Fibroblast of lung (primary cell): ENCODE measurements at places on chromosomes 1 and 21.

DNA sequence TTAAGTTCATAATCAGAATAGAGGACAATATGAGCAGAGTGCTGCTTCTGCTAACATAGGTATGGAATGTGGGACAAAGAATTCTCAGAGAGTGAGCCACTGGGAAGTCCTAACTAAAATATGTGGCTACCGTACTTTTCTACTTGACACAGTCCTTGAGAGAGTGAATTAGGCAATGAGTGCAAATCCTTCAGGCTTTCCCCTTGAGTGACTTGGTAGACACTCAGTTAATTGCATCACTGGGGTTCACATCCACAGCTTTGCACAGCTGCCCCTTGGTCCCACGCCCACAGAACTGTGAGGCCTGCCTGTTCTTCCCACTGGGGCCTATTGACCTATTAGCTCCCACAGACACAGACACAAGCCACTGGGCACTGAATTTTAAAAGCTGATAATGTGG, 40.5 kb upstream of the PAXBP1 start:
- DNase-seq: peak; percentile 45

GRCh38 chr1:31295874-31296485, 608 bp downstream of the SNRNP40 start:
- DNase-seq: no peak

- DNase-seq: no peak
These were observed 1.9 kb upstream of the TTLL10 start for GRCh38 chr1:1171546-1172340.

DNA sequence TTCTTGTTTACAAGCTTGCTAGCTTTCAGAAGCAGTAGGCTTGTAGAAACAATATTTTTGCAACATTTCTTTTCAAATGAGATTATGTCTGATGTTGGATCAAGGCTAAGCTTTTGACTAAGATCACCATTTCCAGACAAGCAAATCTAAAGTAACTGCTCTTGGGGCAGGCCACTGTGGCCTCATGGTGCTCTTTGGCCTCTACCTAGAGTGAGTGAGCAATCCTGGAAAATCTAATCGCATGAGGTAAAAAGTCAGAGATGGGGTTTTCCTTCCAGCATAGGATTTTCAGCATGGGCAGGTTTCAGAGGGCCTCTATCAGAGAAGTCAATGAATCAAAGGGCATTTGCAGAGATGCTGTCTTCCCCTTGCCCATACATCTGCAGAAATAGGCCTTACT, 331.9 kb downstream of the OMA1 start:
- no peak for DNase-seq

DNA sequence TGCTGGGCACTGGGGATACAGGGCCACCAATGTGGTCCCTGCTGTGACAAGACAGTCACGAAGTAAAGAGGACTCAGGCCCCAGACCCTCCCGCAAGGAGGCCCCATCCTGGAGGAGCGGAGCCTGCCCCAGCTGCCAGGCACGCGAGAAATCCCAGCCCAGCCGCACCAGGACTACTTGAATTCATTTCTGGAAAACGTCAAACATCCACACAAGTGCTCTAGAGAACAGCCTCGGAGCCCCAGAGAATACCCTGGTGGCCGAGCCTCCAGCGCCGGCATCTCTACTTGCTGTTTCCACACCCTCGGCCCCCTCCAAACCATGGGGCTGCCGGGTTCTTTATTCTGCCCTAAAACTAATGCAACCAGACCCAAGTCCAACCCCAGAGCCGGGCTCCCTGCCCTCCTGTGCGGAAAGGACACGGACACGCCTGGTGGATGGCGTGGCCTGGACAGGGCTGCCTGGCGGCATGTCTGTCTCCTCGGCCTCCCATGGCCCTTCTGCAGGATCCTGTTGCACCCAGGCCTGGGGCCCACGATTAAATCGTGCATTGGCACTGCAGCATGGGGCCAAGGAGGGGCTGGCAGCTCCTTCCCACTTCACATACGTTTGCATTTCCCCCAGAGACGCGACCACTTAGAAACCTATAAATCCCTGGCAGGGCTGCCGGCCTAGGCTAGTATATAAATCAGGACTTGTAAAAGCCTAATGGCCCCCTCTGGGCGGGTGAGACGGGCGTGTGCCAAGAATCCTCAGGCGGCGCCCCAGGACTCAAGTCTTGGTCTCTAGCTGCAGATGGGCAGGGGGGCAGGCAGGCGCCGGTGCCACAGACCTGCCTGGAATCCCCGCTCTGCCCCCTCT, 41.2 kb downstream of the DMRTB1 start:
- no peak for DNase-seq

- no peak for DNase-seq
These were observed 163.2 kb upstream of the NBPF11 start for GRCh38 chr1:148315071-148315811.

GRCh38 chr1:197065559-197065958, 1.5 kb downstream of the F13B start:
- DNase-seq: peak; percentile 64

DNA sequence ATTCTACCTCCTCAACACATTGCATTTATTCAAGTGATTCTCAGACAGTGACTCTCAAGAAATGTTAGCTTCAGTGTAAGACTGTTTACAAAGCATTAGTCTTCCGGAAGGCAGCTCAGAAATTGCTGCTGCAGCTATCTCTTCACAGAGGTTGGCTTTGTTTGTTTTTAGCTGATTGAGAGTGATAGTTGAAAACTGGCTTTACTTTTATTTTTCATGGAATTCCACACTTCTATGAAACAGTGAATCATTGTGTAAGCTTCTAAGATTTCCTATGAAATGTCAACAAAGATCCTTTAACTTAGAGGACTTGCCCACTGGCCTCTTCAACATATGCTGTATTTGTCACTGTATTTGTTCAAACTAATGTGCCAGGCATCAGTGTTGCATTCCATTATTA, 121.3 kb downstream of the TNNI3K start:
- no peak for DNase-seq

DNA sequence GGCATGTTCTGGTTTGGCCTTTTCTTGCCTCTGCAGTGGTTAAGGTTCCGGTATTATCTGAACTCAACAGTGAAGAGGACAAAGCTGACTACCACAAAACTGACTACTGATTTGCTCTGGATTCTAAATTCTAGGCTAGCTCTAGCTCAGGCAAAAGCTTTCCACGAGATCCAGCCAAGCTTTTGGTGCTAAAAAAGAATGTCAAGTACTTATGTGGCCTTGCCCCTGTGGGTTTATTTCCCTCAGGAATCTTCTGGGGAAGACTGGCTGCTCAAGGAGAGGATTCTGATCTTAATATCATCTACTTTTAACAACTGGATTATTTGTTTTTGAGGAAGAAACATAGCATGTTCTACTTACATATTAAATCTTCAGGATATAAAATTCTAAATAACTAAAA, 26.1 kb upstream of the MTMR11 start:
- DNase-seq: peak; percentile 74

DNA sequence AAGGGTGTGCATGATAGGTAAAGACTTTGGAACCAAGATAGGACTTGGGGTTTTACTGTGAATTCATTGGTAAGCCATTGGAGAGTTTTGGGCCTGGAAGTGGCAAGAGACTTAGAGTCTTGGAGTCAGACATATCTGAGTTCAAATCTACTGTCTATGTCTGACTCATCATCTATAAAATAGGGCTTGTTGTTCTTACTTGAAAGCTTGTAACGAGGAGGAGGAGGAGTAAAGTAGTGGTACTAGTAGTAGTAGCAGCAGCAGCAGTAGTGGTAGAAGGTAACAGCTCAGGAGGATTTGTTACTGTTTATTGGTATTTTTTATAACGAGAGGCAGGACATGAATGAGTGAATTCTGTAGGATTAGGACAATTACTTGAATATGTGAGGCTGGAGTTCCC, 62.7 kb downstream of the CACHD1 start:
- no peak for DNase-seq

- DNase-seq: no peak
These were observed 28.2 kb downstream of the PKP1 start for GRCh38 chr1:201311356-201312011.

GRCh38 chr1:150161747-150162581, 12.2 kb downstream of the PLEKHO1 start:
- peak; percentile 72 for DNase-seq

DNA sequence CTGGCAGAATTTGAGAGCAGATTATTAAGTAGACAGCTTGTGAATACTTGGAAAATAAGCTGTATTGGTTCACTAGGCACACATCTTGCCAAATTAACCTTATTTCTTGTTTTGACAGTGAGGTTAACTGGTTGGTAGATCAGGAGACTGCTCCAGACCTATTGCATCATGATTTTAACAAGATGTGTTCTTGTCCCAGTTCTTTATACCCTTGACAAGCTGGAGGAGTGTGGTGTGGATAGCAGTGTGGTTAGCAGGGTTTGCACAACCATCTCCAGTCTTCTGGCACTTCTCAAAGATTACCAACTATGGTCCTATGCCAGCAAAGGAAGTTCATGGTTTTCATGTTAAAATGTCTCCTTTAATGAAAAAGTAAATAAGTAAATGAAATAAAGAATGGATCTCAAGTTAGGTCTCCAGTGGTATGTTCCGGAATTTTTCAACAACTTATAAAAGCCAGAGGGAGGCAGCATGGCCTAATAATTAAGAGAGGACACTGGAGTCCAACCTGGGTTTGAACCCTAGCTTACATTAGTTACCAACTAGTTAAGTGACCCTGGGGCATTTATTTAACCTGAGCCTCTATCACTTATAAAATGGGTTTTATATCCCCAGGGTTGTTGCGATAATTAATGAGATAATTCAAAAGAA, 34.1 kb downstream of the DDX20 start:
- DNase-seq: peak; percentile 20

DNA sequence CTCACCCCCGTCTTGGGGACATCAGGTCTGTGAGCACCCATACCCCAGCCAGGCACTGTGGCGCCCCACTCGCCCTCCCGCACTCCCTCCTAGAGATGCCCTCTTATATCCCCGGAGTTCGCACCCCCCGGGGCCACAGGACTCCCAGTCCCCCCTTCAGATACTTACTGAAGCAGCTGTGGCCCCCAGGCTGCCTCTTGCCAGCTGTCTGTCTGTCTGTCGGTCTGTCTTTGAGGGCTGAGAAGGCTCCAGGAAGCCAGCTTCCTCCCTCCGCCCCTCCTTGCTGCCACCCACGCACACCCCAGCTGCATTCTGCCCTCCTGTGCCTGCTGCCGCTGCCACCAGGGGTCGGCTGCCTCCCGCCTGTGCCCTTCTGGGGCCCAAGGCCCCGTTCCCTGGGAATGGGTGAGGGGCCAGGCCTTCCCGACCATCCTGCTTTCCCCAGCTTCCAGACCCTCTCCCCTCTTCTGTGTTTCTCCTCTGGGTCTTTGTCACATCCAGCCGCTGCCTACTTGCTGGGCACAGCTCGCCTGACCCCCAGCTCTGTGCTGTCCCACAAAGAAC, at the start of gene PTPN7:
Gene PTPN7, minus strand, starts transcription at position 226 of the 564 bp plus-strand sequence. CDS start 1,200 bp downstream, outside the sequence.
- DNase-seq: no peak

GRCh38 chr1:185129708-185130107, 27.0 kb downstream of the TRMT1L start:
- no peak for DNase-seq

DNA sequence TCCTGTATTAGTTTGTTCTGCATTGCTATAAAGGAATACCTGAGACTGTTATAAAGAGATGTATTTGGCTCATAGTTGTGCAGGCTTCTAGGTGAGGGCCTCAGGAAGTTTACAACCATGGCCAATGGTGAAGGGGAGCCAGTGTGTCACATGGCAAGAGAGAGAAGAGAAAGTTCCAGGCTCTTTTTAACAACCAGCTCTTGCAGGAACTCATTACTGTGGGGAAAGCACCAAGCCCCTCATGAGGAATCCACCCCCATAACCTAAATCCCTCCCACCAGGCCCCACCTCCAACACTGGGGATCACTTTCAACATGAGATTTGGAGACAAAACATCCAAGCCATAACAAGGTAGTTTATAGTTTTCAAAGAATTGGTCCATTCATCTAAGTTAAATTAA, 5.0 kb upstream of the MEAF6 start:
- no peak for DNase-seq

DNA sequence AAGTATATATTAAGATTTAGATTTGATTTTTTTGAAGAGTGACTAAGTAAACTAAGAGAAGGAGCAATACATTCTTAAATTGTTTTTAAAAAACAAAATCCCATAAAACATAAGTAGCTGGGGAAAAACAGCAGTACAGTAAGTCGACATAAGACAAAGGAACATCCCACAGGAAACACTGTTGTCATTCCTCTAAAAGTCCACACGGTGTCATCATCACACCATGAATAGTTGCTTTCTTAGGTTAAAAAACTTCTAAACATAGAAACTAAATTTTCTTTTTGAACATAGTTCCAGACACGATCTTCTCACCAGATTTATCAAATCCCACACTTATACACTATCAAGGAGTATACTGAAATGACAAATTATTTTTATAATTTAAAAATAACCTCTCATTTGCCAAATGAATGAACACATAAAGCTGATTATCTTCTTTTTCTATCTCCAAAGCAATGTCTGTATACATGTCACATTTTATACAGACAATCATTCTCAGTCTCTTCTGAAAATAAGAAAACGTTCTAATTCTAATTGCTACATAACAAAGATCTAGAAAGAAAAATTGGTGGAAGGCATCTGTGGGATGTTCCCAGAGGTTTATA, 15.8 kb downstream of the ODF2L start:
- DNase-seq: peak; percentile 93

DNA sequence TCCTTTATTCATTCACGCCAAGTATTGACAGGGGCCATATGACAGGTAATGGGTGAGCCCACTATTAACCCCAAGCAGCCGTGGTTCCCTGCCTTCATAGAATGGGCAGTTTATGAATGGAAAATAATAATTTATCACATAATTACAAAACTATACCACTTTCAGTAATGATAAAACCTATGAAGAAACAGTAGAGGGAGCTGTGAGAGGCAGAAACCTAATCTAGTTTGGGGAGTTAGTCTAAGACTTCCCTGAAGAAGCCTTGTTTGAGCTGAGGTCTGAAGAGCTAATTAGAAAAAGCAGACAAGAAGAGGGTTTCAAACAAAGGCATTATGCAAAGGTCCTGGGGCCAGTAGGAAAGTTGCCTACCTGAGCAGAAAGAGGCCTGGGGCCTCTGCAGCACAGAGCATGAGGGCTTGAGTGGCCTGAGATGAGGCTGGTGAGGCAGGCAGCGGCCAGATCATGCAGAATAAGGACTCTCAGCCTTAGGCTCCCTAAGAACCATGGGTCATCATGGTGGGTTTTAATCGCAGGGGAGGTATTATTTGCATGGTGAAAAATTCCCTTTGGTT, 142.8 kb downstream of the ATG4C start:
- DNase-seq: no peak
